ENCODE measurements at places on chromosomes 13 and 19.
A peak's percentile ranks its signal among the peaks of the same experiment; 100 is the strongest.

GRCh38 chr13:101231751-101232428 lies 184.4 kb downstream of the NALCN start:
- no peak for DNase-seq

- no peak for DNase-seq
These were observed 10.9 kb upstream of the SPC24 start for GRCh38 chr19:11166281-11167142.

- DNase-seq = no peak
These were observed 935 bp downstream of the LRP3 start for GRCh38 chr19:33194886-33195644.

DNA sequence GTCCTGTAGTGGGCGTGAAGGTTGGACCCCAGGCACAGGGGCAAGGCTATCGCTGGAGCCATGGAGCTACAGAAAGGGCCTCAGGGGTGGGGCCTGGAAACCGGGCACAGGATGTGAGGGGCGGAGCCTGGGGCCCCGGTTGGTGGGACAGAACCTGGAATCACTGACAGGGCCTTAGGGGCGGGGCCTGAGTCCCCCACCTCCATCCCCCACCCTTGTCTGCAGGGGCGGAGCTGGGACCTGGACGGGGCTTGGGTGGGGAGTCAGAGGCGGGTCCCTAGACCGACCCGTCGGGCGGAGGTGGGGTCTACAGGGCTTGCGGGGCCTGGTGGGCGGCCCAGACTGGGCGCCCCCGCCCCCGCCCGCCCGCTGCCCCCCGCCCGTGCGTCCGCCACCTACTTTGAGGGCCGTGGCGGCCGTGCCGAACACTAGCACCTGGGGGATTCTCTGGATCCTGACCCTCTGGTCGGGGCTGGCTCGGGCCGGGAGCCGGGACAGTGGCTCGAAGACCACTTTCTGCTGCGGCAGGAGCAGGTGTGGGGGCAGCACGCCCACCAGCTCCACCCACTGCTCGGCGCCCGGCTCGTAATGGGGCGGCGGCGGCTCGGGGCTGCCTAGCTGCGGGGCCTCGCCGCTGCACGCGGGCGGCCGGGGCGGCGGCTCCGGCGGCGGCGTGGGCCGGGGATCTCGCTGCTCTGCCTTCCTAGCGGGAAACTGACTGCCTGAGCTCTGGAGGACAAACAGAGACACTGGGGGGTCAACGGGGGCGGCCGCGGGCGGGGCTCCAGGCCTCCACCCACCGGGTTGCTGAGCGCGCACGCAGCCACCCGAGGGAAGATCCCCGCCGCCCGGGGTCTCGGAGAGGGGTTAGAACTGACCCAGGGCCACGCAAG lies 26.3 kb downstream of the DCAF15 start:
- peak; percentile 89 for DNase-seq

GRCh38 chr19:51948975-51949374 lies 21.7 kb downstream of the ZNF613 start:
- no peak for DNase-seq

DNA sequence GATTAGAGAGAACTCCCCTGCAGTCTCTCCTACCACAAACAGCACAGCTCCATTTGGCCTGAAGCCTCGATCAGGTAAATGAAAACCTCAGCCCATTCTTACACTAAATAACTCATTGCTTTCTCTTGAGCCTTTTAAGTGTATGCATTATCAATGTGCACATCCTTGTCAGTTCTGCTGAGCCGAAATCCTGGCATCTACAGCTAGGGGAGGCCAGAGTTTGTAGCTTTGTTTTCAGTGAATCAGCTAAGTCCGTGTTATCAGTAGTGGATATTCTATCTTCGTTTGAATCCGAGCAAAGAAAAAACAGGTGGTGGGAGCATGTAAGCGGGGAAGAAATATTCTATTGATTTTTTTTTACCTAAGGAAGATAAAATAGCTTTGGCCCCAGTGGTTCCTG lies 84.4 kb downstream of the ESD start:
- DNase-seq = no peak

DNA sequence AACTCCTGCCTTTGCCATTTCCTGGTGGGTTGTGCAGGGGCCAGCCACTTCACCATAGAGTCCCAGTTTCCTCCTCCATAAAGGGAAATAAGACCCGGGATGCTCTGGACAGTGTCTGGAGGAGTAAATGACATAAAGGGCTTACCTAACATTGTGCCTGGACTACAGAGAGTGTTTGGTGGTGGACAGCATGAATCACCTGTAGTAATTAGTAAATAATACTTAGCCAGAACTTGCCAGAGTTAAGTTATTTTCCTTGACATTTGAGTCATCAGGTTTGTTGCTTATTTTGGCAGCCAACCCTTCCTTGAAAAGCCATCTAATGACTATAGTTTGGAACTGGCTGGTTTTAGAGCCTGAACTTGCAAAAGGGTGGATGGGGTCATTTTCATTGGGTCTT lies 159.2 kb downstream of the SLC7A1 start:
- DNase-seq = no peak

DNA sequence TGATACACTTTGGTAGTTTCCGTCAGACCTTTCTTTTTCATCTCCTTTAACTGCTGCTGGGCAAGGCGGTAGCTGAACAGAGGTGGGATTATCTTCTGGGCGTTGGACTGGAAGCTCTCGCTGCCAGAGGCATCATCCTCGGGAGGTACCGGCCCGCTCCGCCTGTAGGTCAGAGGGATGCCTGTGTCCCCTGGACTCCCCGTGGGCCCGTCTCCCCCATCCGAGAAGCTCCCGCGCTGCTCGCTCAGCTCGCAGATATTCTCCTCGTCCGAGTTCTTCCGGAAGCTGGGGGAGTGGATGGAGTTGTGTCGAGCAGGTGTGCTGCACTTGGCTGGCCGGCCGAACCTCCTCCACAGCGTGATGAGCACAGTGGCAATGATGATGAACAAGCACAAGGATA lies 27.7 kb downstream of the THSD1 start:
- DNase-seq = no peak

DNA sequence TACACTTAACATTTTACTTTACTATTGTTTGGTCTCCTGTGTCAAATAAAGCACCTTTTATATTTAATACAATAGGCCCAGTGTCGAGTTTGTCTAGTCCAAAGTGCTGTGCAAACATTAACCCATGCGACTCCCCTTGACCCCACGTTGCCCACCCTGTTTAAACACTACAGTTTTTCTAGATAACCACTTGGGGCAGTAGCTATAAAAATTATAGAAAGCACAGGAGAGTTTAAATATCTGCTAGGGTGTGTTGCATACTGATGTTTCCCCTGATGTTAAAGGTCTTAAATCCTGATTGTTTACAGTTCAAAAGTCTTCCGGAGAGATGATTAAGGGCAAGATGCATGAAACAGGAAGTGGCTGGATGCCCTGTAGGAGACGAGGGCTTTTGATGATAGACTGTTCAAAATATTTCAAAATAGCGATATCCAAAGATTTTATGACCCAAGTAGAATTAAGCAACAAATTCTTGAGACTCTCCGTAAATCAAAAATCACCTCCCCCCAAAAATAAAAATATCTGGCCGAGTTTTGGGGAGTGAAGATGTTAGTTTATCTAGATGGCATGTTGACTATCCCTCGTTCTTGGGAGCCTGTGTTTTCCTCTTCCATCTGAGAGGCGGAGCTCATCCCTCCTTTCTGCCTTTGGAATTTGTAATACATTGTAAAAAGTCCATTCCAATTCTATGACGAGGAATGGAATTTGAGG lies 167.1 kb downstream of the FGF9 start:
- DNase-seq = no peak

DNA sequence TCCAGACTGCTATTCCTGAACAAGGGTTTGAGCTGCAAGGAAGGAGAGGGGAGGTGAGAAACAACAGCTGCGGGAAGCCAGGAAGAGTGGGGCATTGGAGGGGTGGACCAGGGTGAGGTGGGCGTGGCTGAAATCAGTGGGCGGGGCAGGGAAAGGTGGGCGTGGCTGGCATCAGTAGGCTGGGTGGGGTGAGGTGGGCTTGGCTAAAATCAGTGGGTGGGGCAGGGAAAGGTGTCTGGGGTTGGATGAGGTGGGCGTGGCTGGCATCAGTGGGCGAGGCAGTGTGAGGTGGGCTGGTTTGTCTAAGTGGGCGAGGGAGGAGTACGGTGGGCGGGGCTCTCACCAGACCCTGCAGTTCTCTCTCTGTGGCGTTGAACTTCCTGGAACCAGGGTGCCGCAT lies 87.6 kb downstream of the MUC16 start:
- DNase-seq = no peak

GRCh38 chr19:12791345-12792050 lies at the start of gene JUNB:
Gene JUNB, plus strand, starts transcription at chr19:12791486. Its CDS starts 286 bp downstream, at chr19:12791772.
- no peak for DNase-seq

DNA sequence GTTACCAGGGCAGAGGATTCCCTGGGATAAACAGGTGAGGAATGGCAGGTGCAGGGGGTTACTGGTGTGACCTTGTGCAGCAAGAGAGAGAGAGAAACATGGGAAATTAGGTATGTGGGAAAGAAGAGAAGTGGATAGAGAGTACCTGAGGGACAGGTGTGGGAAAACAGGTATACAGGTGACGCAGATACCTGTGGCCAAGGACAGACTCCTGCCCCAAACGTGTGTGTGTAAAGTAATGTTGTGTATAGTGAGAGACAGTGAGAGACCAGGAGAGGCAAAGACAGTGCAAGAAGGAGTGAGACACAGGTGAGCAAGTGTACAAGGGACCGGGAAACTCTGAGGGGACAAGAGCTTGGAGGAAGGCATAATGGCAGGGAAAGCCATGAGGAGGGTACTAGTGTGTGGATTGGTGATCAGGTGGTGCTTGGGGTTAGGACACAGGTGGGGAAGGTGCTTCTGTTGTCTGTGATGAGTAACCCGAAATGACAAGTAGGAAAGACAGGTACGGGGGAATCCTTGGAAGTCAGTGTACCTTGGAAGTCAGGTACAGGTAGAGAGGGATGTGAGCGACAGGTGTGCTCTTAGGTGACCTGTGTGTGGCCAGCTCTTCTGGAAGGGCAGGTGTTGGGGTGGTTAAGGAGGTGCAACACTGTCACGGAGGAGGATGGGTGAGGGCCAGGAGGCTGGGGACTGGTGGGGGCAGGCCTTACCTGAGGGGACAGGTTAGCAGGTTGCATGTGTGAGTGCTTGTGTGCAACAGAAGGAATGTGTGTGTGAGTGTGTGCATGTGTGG lies 2.8 kb downstream of the ERFL start:
- DNase-seq = no peak

DNA sequence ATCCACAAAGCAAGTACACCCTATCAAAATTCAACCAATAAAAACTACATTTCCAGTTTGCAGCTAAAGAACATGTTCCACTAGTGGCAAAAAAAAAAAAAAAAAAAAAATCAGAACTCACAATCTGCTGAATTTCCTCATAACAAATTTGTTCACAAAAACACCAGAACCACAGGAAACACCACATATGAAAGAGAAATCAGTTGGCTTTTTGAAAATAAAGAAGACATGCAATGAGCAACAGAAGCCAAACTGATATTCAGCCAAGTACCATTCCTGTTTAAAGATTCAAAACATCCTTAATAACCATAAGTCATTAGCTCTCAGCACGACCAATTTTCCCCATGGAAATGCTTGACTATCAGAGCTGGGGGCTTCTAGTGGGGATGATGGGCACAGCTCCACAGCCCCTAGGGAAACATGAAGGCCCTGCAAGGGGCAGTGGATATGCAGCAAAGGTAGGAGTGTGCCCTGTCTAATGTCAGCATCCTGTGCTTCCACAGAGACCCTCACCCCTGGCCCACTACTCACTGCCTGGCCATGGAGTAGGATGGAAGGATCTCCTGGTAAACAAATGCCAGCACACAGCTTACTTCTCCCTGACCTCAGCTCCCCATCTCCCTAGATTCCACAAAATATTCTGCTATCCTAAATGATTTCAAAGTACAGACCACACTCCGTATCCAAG lies 74.0 kb upstream of the DOCK9 start:
- no peak for DNase-seq

- DNase-seq = no peak
These were observed 23.3 kb upstream of the EMP3 start for GRCh38 chr19:48301886-48302599.

- DNase-seq = no peak
These were observed 209.2 kb downstream of the TSHZ3 start for GRCh38 chr19:31139871-31140505.

DNA sequence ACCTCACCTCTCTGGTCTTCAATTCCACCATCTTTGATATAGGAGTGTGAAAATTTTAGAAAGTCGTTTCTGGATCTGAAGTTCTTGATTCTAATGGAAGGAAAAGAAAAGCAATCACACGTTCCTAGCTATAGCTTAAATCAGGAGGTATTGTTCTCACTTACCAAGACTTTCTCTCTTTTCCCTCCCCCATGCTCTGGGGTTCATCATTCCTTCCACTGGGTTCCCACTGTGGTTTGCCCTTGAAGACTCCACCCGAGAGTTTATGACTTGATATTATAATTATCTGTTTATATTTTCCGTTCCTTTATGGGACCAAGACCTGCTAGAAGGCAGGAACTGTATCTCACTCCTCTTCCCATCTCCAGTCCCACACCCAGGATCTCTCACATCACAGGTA lies 76.6 kb downstream of the AKAP11 start:
- DNase-seq = no peak

- DNase-seq = no peak
These were observed 5.1 kb downstream of the DNMT1 start for GRCh38 chr19:10189616-10190015.

DNA sequence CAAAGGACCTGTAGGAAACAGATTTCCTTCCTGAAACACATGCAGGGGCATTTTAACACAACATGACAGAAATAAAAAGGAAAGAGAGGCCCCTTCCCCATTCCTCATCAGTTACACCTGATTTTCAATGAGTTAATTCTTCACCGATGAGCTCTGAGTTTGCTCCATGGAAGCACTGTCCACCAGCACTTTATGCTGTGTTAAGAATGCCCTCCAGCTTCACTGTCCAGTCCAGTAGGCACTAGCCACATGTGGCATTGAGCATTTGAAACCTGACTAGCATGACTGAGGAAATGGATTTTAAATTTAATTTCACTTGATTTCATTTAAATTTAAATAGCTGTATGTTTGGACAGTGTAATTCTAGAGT lies 217.2 kb upstream of the SLC10A2 start:
- no peak for DNase-seq

GRCh38 chr19:45876411-45877197 lies 9.3 kb downstream of the IRF2BP1 start:
- no peak for DNase-seq

- DNase-seq = no peak
These were observed 5.5 kb upstream of the PEPD start for GRCh38 chr19:33527125-33527524.

GRCh38 chr13:60869941-60870613 lies 473.1 kb downstream of the TDRD3 start:
- no peak for DNase-seq
